ENCODE measurements at places on chromosomes 2 and 18.

DNA sequence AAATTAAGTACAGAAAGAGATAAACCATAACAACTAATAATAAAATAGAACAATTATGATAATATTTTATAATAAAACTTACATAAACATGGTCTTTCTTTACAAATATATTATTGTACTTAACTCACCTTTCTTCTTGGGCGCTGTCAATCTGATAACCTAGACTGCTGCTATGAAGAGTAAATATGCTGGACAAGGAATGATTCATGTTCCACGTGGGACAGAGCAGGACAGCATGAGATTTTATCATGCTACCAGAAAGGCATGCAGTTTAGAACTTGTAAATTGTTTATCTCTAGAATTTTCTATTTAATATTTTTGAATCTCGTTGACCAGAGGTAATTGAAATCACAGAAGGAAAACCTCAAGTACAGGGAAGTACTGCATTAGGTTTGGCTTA is 210.7 kb downstream of the ANKRD30B start:
- DNase-seq: no peak

GRCh38 chr18:31192086-31192776 is 29.6 kb upstream of the DSC1 start:
- DNase-seq: no peak

GRCh38 chr2:49286726-49287125 is 132.4 kb upstream of the FSHR start:
- DNase-seq: no peak

- DNase-seq: no peak
These were observed 40.9 kb downstream of the GORASP2 start for GRCh38 chr2:170969872-170970496.

DNA sequence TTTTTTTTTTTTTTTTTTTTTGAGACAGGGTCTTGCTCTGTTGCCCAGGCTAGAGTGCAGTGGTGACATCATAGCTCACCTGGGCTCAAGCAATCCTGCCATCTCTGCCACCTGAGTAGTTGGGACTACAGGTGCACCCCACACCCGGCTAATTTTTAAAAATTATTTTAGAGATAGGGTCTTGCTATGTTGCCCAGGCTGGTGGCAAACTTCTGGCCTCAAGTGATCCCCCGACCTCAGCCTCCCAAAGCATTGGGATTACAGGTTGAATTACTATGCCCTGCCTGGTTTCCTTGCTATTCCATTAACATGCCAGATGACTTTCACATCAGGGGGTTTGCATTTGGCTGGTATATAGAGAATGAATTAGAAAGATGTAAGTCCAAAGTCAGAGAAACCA is 253.2 kb downstream of the CAMKMT start:
- DNase-seq: no peak

DNA sequence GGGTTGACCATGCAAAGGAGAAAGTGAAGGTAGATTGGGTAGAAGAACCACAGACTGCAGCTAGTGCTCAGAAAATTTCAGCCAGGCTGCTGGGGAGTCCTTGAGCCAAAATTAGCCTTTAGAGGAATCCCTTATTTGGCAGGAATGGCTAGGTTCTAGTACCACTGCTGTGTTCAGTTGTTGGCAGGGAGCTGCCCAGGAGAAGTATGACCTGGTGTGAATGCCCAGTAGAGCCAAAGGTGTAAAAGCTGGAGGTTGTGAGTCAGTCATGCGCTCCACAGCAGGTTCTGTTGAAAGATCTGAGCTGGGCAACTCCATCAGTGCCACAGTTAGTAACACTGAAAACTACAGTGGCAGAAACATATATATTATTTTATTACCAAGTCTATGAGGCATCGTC is 36.4 kb upstream of the TBR1 start:
- no peak for DNase-seq

- no peak for DNase-seq
These were observed 103.9 kb upstream of the UBE2E3 start for GRCh38 chr2:180876506-180876905.

DNA sequence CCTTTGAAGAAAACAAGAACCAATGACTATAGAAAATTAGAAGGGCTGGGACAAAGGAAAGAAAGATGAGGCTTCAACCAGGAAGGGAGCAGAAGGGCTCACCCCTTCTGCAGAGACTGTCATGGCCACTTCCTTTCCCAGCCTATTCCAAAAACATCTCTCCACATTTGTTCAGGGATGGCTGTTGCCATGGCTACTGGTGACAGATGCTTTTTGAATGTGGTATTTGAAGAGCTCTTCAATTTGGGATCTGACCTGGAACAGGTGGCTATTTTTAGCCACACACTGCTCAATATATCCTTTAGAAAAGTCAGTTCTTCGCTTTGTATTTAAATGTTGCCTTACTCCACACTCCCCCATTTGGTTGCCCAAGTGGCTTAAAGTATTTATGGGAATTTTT is 64.1 kb upstream of the LCLAT1 start:
- DNase-seq: no peak

GRCh38 chr18:22322243-22322691 is 95.4 kb downstream of the CTAGE1 start:
- no peak for DNase-seq

- no peak for DNase-seq
These were observed 84.4 kb downstream of the TPGS2 start for GRCh38 chr18:36744261-36744876.

All from activated CD4-positive, CD25-positive, alpha-beta regulatory T cell treated with anti-CD3 and anti-CD28 coated beads, Interleukin-2, amount 50 U/mL, for 16 hours (primary cell).